Inflammatory macrophage treated with lipopolysaccharide for 1 hour (primary cell): ENCODE measurements at places on chromosomes 3 and 15.

DNA sequence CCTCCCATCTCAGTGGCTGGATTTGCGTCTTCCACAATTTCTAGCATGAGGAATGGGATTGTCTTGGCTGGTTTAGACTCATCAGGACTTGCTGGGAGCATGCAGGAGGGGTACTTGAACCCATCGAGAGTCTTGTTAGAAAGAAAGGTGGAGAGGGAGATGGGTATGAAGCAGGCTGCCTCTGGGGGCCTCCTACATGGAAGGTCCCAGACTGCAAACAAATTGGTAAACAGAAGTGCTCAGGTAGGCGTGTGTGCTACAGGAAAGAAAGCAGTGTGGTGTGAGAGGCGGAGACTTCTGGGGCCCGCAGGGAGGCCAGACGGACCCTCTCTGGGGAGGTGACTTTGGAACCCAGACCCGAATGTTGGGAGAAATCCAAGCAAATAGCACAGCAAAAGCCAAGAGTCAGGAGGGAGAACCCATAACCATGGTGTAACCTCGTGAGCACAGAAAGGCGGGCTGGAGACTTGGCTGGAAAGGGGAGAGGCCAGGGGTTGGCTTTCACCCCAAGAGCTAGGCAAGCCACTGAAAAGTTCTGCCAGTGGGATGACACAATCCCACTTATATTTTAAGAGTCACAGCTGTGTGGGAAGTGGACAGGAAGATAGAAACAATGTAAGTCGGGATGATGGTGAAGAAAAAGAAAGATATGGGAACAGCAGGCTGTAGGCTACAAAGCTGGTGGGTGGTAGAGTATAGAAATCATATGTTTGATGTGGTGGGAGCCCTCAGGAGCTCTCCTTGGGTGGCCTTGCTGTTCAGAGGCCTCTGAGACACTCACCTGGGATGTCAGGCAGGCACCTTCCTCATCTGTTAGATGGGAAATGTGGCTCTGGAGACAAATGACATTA, 130.1 kb upstream of the PRR20G start:
- no peak for DNase-seq

- DNase-seq, result no peak
Observed at GRCh38 chr15:93358166-93359059, 269.4 kb upstream of the RGMA start.

GRCh38 chr3:154979331-154979730, 100.8 kb upstream of the MME start:
- DNase-seq, result peak; percentile 23

DNA sequence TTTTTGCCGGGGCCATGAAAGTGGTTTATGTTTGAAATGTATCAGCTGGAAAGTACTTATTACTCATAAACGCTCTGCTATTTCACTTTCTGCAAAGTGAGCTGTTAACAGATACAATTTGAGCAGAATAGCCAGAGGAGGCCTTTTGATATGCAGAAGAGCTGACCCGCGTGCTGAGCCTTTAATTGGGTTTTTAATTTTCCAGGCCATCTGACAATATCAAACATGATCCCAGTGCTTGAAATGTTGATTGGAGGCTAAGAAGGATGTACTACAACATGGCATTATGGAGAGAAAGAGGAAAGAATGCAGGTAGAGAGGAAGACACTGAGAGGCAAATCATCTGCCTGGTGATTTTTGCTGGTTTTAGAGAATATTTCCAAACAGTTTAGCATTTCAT, 261.3 kb upstream of the MEIS2 start:
- DNase-seq, result no peak

GRCh38 chr15:78570710-78571109, 5.4 kb downstream of the CHRNA5 start:
- DNase-seq, result no peak

GRCh38 chr3:123137001-123137400, 64.7 kb upstream of the SEC22A start:
- no peak for DNase-seq

GRCh38 chr3:67655364-67656121, 1.1 kb upstream of the SUCLG2 start:
- peak; percentile 23 for DNase-seq

GRCh38 chr3:114770874-114771273, 376.2 kb downstream of the ZBTB20 start:
- peak; percentile 51 for DNase-seq

GRCh38 chr3:133827136-133827535, 21.5 kb downstream of the SRPRB start:
- DNase-seq, result no peak

DNA sequence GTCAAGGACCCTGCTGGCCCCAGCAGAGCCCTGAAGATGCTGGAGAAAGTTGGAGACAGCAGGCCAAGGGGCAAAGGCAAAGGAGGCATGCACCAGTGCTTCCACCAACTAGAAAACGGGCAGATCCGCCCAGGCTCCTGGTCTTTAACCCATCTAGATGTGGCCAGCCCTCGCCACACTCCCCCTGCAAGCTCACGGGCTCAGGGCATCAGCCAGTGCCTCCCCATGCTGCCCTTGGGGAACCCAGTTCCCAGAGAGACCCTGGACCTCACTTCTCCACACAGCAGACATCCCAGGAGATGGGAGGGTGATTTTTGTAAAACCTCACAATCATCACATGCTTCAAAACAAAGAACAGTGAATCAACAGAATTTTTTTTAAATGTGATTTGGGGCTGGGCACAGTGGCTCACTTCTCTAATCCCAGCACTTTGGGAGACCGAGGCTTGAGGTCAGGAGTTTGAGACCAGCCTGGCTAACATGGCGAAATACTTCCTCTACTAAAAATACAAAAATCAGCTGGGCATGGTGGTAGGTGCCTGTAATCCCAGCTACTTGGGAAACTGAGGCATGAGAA, 24.5 kb downstream of the CYFIP1 start:
- peak; percentile 47 for DNase-seq

DNA sequence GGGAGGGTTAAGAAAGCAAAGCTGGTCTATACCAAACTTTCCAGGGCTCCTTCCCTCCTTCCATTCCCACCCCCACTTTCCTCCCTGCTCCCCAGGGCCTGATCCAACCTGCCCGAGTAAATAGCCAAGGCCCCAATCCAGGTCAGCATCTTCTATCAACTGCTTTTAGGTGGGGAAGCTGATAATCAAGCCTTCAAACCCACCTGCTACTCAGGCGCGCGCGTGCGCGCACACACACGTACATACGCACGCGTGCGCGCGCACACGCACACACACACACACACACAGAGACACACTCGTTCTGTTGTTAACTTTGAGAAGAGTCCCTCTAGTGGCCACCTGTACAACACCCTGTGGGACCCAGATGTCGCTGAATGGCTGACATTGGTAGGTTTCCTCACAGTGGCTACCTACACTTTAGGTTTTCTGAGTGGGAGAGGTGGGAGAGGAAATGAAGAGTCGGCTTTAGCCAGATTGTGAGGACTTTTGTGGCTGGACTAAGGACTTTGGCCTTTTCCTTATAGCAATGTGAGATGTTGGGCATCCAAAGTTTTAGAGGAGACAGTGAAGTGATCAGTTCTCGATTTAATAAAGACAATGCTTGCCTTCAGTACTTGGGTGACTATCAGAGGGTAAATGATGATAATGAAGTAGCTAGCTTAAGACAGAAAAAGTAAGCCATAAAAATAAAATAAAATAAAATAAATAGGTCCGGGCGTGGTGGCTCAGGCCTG, 179.9 kb upstream of the C2CD4B start:
- DNase-seq, result peak; percentile 16

DNA sequence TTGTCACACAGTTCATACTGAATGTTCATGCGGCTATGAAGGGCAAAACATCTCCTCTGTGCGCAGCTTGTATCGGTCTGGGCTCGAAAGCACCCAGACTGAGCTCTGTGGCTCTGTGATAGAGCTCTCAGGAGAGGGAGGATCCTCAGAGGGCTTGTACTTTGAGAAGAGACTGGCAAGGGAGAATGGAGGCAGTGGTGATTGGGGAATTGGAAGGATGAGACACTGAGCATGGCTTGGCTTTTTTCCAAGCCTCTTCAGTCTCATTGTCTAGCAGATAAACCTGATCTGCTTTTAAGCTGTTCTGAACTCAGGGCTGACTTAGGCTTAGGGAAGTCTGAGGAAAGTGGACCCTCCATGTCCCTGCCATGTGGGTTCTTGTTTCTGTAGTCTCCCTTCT, 43.0 kb downstream of the RAD54L2 start:
- no peak for DNase-seq

- no peak for DNase-seq
Observed at GRCh38 chr15:88106074-88106473, 150.5 kb downstream of the NTRK3 start.

DNA sequence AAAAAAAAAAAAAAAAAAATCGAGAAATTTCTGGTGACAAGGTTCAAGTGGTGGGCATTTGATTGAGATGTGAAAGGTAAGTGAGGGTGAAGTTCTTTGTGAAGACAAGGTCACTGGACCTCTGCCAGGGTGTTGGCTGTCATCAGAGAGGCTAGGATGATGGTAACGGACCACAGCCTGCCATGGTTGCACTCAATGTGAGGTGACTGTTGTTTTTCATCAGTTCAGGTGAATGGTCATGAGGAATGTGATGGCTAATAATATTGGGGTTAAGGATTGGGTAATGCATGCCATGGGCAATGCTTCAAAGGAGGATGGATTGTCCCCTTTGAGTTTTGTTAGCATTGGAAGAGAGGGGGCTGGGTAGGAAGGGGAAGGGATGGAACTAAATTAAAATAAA, 4.3 kb upstream of the ALPK3 start:
- no peak for DNase-seq

GRCh38 chr3:141798448-141798845, 35.2 kb downstream of the GRK7 start:
- DNase-seq, result no peak

DNA sequence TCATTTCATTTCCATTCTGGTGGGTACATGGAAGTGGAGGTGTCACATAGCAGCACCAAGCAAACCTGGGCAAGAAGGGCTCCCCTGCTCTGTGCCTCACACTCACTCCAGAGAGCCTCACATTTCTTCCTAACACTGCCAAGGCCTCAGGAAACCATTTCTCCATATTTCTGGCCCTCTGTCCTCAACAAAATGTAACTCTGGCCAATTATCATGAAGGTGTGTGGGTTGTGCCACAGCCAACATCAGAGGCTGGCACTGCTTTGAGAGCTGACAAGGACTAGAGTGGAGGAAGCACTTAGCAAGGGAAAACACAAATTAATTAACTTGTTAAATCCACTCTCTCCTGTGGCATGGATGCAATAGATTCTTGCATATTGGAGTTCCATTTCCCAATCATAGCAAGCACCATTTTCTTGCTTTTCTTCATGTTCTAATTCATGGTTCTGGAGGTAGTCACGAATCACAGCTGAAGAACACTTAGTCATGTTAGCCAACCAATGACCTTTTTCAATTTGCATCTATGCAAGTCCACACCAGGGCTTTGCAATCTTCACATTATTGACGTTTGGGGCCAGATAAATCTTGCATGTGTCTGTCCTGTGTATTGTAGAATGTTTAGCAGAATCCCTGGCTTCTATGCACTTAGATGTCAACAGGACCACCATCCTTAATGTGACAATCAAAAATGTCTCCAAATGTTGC, 241.1 kb downstream of the PLCL2 start:
- DNase-seq, result no peak

DNA sequence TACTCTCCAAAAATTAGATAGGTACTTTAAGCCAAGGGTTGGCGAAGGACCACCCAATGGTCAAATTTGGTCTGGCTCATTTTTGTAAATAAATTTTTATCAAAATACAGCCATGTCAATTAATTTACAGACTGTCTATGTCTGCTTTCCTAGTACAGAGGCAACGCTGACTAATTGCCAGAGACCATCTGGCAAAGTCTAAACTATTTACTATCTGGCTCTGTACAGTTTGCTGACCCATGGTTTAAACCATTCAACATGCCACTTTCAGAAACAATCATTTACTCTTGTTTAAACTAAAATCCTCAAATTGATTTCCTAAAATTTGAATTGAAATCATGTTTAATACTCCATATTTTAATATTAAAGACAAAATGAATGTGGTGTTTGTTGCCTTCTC, 25.9 kb downstream of the CBLB start:
- no peak for DNase-seq

DNA sequence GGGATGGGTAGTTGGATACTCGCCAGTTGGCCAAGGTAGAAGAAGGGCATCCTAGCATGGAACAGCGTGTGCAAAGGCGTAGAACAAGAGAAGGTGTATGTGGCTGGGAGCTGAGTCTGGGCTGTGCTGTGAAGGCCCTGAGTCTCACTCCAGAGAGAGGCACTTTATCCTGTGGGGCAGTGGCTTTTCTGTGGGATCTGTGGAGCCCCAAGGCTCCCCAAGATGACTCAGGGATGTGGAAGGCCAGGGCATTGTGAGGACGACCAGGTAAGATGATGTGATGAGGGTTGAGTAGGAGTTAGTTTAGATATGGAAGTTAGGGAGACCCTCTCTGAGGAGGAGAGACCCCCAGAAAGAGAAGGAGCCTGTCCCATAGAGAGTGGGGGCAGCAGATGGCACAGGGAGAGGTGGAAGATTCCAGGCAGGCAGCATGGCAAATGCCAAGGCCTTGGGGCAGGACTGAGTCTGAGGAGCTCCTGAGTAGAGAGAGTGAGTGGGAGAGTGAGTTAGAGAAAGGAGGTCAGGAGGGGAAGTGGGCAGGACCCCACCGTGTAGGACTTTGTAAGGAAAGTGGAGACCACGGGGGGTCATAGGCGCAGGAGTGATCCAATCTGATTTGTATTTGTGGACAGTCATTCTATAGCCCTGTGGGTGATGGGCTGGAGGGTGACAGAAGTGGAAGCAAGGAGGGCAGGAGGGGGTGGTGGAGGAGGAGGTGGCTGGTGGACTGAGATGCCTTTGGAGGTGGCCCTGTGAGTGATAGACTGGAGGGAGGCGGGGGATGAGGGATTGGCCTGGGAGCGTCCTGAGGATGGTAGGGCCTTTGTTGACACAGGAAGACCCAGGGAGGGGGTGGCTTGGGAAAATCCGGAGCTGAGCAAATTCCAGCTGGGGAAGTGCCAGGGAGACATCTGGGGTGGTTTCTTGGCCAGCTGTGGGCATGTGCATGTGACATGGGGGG, 50.3 kb downstream of the FBLN2 start:
- DNase-seq, result peak; percentile 46

- DNase-seq, result no peak
Observed at GRCh38 chr3:30320392-30320791, 286.0 kb upstream of the TGFBR2 start.

- DNase-seq, result no peak
Observed at GRCh38 chr3:157115069-157116006, 44.6 kb downstream of the CCNL1 start.

DNA sequence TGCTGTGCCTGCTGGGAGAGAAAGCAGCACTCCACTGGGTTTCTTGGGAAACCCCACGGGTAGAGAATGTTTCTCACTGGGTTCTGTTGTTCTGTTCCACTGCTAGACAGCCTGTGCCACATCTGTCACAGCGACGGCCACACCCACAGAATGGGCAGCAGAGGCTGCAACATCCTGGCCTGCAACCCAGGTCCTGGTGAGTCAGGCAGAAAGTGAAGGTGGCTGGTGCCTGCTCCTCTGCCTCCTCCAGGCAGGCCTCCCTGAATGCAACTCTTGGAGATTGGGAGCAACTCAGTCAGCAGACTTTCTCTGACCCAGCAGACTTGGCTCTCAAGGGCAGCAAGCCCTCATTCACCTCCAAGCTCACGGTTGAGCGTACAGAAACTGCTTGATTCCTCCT, 13.0 kb downstream of the C3orf18 start:
- no peak for DNase-seq

GRCh38 chr15:62462268-62462667, 297.2 kb upstream of the C2CD4B start:
- DNase-seq, result no peak
